ENCODE measurements at places on chromosomes 12 and 14. TPM values are rescaled to one million over a fixed set of nuclear protein-coding genes. Genes with fewer than 3 reads are reported as not detected.

Gene RBM19
- 17.7 TPM for total RNA-seq

Gene DLK1
- 0.39 TPM for total RNA-seq

Gene BDKRB1
- 0.47 TPM for total RNA-seq

Gene ATP2A2
- total RNA-seq: 302 TPM

Gene KCNA1
- total RNA-seq: not detected

Gene KRT3
- not detected for total RNA-seq

Gene ZNF26
- total RNA-seq: 9.0 TPM

Gene STON2
- total RNA-seq: 1.3 TPM

Gene PLD4
- total RNA-seq: not detected

Gene PTCSC3
- not detected for total RNA-seq

Gene GLI1
- 6.6 TPM for total RNA-seq

Gene P2RX2
- total RNA-seq: not detected

Gene PROX2
- not detected for total RNA-seq

Gene CLEC1B
- not detected for total RNA-seq

Gene ASPG
- total RNA-seq: not detected

Gene TCTN2
- total RNA-seq: 13.5 TPM

Gene RND1
- 5.8 TPM for total RNA-seq

Gene KCNH5
- total RNA-seq: not detected

Gene NTN4
- 48.9 TPM for total RNA-seq

Gene SLC39A5
- total RNA-seq: not detected

Gene KRT71
- total RNA-seq: not detected

Gene SUOX
- total RNA-seq: 9.1 TPM

Gene ANKRD13A
- 15.2 TPM for total RNA-seq

Gene AGAP2
- total RNA-seq: 0.23 TPM

Gene SLC22A17
- total RNA-seq: 6.1 TPM

Gene RERG
- 0.30 TPM for total RNA-seq

Gene MFAP5
- not detected for total RNA-seq

Gene STAC3
- total RNA-seq: 0.61 TPM

Gene NRL
- total RNA-seq: 1.1 TPM

Gene DRAM1
- total RNA-seq: 19.8 TPM

Gene NXPH4
- 5.2 TPM for total RNA-seq

Gene AICDA
- total RNA-seq: 0.07 TPM

Gene ACRBP
- 0.15 TPM for total RNA-seq

Gene C1QL4
- total RNA-seq: 6.6 TPM
